ENCODE measurements at places on chromosomes 2 and 18.

- peak; percentile 75 for DNase-seq
These were observed 17.4 kb downstream of the SRD5A2 start for GRCh38 chr2:31563273-31563839.

- no peak for DNase-seq
These were observed 15.0 kb downstream of the SLC30A3 start for GRCh38 chr2:27247893-27248292.

DNA sequence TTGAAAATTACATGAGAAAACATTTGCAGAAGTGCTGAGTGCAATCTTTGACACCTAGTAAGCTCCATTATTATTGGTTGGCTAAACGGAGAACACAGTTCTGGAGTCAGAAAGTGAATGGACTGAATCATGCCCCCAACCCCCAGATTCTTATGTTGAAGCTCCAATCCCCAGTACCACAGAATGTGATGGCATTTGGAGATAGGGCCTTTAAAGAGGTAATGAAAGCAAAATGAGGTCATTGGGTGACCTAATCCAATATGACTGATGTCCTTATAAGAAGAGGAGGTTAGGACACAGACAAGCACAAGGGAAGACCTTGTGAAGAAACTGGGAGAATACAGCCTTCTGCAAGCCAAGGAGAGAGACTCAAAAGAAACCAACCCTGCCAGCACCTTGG lies 200.9 kb upstream of the EPAS1 start:
- no peak for DNase-seq

- DNase-seq, result peak; percentile 89
These were observed 13.3 kb upstream of the SP3 start for GRCh38 chr2:173978447-173978846.

GRCh38 chr2:237359518-237359840 lies 54.5 kb downstream of the COL6A3 start:
- DNase-seq, result no peak

DNA sequence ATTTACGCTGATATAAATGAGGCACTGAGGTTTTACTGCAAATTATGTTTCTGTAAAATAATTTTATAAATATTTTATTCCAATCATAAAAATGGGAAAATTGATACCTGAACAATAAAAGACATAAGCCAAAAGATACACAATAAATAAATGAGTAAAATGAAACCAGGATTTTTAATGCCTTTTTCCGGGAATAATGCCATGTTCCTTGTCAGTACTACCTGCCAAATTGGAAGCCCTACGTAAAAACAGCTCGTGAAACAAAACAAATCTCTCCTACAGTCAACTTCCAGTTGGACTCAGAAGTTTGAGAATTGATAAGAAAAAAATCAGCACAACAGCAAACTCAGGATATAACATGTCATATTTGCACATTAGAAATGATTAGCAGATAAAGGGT lies 18.0 kb downstream of the GALNT3 start:
- no peak for DNase-seq

DNA sequence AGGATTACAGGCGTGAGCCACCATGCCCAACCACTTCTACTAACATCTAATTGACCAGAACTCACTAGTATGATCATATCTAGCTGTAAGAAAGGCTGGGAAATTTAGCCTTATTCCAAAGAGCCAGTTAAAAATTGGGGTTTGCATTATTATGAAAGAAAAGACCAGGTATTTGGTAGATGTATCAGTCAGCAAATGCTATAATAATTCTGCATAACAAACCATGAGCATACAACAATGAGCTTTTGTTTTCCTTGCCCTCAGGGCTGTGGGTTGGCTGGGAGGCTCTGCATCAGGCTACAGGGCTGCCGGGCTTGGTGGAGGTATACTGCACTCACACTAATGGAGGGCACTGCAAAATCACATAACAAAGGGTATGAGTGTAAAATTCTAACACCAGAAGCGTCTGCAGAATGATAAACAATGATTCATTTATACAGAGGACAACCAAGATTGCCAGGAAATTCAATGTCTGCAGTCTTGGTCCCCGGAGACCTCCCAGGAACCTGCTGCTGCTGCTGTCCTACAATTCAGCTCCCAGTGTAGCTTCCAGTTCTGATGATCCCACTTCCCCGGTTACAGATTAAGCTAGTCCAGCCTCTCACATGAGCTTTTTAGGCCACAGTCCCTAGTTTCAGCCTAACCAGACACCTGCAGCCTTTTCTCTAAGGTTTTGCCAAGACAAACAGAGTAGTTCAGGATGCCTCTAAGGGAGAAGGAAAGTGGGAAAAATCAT lies 32.2 kb upstream of the ST3GAL5 start:
- DNase-seq, result peak; percentile 38

- no peak for DNase-seq
These were observed 347.3 kb downstream of the ARHGAP15 start for GRCh38 chr2:143476336-143477087.

DNA sequence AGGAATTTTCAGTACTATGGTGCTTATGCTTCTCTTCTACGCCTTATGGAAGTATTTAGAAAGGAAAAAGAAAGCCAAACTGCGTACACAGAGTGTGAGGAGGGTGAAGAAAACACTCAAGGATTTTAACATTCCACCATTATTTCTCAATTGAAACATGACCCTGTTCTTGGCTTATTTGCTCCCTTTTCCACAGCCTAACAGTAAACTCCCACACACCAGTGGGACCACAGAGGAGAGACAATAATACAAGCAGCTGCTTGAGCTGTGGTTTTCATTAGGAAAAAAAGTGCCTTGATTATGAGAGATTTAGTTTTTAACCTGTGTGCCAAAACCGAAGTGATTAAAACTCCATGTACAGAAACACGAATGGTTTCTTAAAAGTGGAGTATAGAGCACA lies 134.3 kb downstream of the MEP1B start:
- no peak for DNase-seq

- DNase-seq, result no peak
These were observed 205.3 kb downstream of the TMEM247 start for GRCh38 chr2:46684661-46685060.

DNA sequence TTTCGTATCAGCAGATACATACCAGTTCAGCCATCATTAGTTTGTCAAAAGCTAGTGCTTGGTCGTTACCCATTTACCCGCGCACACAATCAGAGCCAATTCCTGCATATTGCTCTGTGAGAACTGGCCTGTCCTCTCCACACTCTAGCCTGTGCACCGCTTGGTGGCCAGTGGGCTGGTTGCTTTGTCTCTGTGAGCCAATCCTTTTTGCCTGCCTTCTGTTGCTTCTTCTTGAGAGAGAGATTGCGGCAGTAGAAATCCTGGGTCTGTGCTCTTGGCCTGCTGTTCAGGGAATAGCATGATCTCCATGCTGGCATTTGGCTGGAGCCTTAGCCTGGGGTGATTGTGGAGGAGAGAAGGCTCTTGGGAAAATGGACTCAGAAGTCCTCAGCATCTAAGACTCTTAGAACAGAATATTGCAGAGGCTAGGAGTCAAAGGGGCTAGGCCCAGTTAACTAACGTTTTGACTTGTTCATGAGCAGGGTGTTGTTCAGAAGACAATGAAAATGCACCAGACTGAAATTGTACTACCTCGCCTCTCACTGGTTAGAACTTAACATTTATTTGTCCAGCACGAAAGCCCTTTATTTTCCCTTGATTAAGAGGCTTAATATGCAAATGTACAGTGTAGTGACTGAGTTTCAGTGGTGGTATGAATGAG lies 37.1 kb downstream of the MAP4K4 start:
- DNase-seq, result no peak

- peak; percentile 69 for DNase-seq
These were observed 67.9 kb downstream of the SLC9A4 start for GRCh38 chr2:102540882-102541281.

DNA sequence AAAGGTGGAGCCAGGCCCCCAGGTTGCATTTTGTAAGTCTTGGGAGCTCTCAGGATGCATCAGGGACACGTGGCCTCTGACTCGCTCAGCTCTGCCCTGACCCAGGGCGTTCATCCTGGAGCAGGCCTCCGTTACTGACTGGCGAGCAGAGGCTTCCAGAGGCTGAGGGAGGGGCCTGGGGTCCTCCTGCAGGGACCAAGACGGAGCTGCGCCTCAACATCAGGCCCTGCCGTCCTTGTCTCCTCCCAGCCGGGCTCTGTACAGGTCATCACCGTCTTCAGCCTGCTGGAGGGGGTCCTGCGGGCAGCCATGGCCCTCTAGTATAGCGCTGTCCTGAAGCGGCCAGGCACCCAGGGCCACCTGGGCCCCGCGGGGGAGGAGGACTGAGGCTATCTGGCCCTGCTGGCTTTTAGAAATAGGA lies 10.2 kb upstream of the ALPP start:
- DNase-seq, result peak; percentile 52

GRCh38 chr2:159114835-159115234 lies 146.4 kb downstream of the TANC1 start:
- no peak for DNase-seq

DNA sequence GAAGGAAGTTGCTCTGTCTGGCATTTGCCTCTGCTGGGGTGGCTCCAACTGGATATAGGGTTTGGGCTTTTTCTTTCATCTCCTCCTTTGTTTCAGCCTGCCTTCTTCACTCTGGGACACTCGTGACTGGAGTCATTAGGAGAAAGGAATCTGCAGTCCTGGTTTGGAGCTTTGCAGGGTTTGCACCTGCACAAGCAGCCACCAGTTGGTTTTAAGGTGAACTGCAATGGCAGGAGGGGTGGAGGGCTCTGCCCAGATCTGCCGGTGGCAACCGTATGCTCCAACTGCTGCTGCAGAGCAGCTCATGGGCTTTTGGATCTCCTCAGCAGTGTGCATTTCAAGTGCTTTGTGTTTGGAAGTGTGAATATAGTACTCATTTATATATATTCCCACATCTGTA lies 131.3 kb upstream of the MGAT5 start:
- DNase-seq, result no peak

DNA sequence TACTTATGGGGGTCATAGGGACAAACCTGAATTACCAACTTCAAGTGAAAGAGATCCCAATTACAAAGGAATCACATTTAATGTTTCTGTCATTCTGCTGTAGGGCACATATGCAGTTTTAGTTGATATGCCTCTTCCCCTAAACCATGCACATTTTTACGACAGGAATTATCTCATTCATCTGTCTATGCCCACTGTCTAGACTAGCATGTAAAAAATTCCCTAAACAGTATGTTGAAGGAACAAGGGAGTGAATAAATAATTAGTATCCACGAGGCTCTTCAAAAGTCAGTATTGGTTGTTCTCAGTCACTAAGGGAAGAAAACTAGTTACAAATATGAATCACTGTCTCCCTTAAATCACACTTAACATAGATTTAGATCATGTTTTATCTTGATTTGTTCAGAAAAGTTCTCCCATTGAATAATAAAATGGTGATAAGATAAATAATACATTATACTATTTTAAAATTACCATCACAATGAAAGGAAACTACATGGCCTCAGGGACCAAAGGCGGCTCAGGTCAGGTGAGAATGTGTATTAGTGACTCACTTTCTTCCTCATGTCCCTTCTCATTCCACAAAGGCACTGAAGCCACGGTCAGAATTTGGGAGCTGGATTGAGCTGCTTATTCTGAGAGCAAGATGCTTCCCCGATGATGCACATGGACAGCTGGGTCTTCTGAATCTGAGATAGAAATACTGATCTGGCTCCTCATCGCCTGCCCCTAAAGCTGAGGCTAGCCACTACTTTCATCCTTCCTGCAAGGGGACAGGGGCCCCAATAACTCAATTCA lies 29.1 kb downstream of the DYM start:
- peak; percentile 54 for DNase-seq

GRCh38 chr18:23141104-23141999 lies 6.1 kb downstream of the CABLES1 start:
- DNase-seq, result no peak

- DNase-seq, result no peak
These were observed 86.0 kb upstream of the SATB2 start for GRCh38 chr2:199543606-199544172.

DNA sequence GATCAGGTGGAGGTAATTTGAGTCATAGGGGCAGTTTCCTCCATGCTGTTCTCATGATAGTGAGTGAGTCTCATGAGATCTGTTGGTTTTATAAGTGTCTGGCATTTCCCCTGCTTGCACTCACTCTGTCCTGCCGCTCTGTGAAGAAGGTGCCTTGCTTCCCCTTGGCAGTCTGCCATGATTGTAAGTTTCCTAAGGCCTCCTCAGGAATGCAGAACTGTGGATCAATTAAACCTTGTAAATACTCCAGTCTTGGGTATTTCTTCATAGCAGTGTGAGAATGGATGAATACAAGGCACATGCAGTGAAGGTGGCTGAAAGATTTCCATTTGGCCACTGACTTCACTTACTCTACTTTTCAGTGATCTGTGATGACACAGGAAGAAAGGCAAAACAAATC lies 133.7 kb downstream of the SH3BP4 start:
- DNase-seq, result peak; percentile 14

DNA sequence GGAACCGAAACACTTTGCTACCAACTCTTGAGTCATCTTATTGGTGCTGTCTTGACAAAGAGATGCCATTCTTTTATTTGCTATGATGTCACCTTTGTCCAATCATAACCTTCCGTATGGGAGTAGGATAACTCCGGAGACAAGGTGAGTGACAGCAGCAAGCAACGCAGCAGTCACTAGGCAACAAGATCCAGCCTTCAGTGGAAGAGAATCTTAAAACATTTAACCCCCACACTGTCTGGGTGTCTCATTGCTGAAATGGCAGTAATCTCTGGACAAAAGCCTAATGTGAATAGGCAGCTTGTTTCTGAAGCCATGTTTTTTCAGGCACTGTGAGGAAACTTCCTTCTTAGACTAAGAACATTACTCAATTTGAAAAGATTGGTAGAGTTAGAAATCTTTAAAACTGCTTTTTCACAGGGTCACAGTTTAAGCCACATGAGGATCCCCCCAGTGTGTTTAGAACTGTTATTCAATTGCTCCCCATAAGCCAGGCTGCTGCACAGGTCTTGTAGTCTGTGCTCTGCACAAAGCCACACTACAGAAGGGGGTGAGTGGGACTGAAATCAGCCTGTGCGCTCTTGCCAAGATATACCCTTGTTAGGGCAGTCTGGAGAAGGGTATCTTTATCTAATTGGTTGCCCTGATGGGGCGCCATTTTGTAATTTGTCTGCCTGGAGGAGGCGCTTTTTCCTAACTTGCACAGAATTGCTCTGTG lies 131.5 kb upstream of the STON1 start:
- peak; percentile 27 for DNase-seq

DNA sequence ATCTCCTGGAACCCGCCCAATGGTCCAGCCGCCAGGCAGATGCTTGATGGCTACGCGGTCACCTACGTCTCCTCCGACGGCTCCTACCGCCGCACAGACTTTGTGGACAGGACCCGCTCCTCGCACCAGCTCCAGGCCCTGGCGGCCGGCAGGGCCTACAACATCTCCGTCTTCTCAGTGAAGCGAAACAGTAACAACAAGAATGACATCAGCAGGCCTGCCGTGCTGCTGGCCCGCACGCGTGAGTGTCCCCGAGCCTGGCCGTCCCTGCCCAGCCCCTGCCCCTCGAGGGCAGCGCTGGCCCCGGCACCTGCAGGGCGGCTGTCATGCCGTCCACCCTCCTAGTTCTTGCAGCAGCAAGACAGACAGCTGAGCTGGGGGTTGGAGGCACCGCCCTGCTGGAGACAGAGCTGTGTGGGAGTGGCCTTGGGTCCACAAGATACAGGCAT lies 36.7 kb downstream of the MTERF4 start:
- DNase-seq, result no peak

Measured in epithelial cell of esophagus (primary cell).